ENCODE measurements at places on chromosomes 2 and 18. TPM values are rescaled to one million over a fixed set of nuclear protein-coding genes. Genes with fewer than 3 reads are reported as not detected.

Gene DYNC1I2
- 82.7 TPM for total RNA-seq

Gene ACTG2
- not detected for total RNA-seq

Gene TCF23
- total RNA-seq: not detected

Gene CXCR1
- total RNA-seq: 0.12 TPM

Gene EGR4
- 0.22 TPM for total RNA-seq

Gene SIX2
- 1.2 TPM for total RNA-seq

- DNase-seq: no peak
Observed at GRCh38 chr2:58950795-58951462, 709.8 kb upstream of the FANCL start.

- DNase-seq: peak; percentile 33
Observed at GRCh38 chr18:3903337-3903736, 453.4 kb downstream of the TGIF1 start.

DNA sequence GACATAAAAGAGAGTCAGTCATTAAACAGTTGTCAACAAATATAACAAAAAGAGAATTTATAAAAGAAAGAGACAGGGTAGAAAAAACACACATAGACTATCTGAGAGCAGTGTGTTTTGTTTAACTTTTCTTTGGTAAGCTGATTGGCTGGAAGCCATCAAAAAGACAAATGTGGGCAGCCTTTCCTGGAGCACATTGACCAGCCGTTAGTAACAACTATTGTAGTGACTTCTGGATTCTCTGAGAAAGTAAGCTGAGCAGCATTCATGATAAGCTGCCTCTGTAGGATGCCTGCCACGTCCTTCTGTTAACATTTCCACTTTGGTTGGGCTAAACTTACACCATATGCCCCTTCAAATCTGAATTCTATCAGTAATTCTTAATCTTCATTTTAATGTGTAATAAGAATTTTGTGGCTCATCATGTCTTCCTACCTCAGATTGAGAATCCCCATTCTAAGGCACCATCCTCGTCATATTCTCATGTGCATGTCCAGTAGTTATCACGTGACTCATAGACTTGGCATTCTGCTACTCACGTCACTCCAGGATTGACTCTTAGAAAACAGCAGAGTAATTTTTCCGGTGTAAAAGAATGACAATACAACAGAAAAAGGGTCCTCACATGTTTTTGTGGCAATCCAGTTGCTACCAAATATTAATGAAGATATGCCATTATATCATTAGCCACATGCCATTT, 43.4 kb upstream of the DNAJC10 start:
- DNase-seq: peak; percentile 37

DNA sequence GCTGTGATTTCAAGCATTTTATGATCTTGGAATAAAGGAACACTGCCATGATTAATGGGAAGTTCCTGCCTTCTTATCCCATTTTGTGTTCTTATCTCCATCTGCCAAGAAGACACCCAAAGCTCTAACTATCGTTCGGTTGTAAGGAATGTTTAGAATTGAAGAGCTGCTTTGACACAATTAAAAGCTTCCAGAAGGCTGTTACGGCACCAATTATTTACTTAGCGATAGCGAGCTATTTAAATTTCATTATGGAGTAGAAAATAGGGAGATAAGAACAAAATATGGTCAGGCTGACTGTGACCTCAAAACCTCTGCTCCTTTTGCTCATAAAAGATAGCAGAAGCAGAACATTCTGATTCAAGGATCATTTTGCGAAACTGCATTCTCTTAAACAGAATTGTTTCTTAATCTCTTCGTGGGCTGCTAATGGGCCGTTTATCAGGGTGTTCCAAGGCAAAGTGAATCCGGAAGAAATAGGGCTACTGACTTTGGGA, 101.6 kb downstream of the SLC4A3 start:
- DNase-seq: no peak

DNA sequence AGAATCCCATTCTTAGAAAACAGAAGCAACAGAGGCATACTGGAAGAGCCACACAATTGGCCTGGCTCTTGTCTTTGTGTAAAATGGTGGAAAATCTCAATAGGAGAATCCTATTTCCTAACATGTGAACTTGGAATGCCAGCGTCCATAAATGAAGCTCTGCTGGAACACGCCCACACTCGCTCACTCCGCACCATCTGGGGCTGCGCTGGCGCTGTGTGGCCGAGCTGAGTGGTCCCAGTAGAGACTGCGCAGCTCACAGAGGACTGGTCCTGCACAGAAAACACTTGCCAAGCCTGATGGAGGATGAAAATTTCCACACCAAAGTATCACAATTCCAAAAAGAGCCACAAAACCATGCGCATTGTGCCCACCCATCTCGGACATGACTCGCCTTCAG, 56.2 kb downstream of the PXDN start:
- DNase-seq: no peak

DNA sequence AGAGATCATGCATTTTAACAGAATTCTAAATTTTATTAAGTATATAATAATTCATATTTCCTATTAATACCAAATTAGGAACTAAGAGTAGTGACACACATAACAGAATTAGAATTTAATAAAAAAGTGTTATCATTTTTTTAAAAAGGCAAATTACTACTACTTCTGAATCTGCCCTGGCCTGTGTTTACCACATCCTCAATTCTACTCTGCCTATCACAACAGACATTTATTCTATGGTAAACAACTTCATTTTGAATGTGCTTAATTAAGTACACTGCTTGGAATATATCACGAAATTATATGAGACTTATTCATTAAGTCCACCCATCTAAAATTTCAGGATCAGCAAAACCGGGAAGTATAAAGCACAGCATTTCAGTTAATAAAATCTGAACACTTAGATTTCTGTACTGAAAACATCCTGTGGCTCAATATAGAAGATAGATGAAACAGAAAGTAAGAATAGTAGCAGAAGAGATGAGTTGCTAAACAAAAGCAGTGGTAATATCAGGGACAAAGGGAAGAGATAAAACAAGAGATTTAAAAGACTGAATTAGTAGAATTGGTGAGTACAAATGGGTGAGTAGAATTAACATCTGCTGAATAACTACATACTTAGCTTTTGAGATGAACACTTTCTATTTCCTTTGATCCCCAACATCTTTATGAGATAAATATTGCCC, 3.7 kb downstream of the SMC6 start:
- DNase-seq: no peak

GRCh38 chr2:99851089-99851488, 291.3 kb downstream of the AFF3 start:
- no peak for DNase-seq

DNA sequence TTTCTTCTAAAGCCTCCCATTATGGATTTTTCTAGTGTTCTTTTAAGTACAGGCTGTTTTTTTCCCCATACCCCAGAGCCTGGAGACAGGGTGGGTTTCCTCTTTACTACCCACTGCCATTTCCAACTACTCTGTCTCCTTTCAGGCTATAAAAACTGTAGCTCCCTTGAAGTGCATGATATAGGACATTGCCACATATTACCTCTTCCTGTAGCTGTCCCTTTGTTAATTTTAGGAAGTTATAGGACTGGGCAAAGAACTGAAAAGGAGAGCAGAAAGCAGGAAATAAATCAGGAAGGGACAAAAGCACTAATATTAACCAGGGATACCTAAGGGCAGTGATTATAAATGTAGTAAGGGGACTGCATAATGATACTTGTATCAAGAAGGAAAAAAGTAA, 54.1 kb downstream of the VIL1 start:
- DNase-seq: no peak
